GM23338 (cell line): ENCODE measurements at places on chromosomes 3 and 15. TPM values are rescaled to one million over a fixed set of nuclear protein-coding genes. Genes with fewer than 3 reads are reported as not detected.

GRCh38 chr3:163261618-163262017, 1765.0 kb downstream of the OTOL1 start:
- H3K27ac ChIP-seq: no peak overlapping the region
- DNase-seq: no peak
- no peak overlapping the region for H3K4me3 ChIP-seq
- H3K36me3 ChIP-seq: no peaks in the 10 kb centered on the region

DNA sequence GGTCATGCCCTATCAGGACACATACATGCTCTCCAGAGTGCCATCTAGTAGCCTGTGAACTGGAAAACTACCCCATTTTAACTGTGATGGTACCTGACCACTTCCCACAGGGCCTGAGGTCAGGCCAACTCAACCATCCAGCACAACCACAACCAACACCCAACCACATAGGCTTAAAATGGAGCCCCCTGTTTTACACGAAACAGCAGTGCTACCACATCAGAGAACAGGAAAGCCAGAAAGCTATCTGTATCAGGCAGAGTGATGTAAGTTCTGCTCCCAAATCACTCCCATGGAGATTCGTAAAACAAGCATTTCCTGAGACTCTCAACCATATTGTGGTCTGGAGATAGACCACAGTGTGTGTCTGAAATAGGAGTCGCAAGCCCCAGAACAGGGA, 1017.3 kb upstream of the EPHA6 start:
- no peaks in the 10 kb centered on the region for H3K27me3 ChIP-seq
- DNase-seq: no peak
- no peaks in the 10 kb centered on the region for H3K36me3 ChIP-seq

DNA sequence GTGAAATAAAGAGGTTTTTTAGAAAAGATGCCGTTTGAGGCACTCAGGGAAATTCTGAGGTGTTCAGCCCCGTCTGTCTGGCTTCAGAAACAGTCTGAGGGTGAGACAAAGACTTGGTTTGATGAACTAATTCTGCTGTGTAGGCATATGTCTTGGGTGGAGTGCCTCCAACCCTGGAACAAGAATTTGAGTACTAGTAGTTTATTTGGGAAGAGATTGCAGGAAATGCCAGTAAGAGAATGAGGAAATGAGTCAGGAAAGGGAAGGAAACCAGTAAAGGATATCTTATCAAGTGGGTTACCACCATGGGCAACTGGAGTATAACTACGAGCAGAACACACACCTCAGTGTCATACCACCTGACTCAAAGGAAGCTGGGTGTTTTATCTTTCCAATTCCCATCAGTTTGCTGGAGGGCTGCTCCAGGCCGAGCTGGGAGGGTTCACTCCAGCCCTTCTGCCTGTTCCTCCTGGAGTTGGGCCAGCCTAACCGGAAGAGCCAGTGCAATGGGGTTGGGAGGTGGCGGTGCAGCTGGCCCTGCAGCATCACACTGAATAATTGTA, 75.3 kb downstream of the TGFBR2 start:
- H3K27ac ChIP-seq: peak overlapping the region; percentile 59; the same call in 1 of the 2 replicates
- no peak for DNase-seq
- H3K4me1 ChIP-seq: peaks cover 12% of the 10 kb centered on the region
- no peaks in the 10 kb centered on the region for H3K27me3 ChIP-seq
- peaks cover 11% of the 10 kb centered on the region for H3K36me3 ChIP-seq

Gene SAMD7
- not detected in 2 replicates for total RNA-seq

GRCh38 chr15:24823473-24823872, 131.3 kb upstream of the SNRPN start:
- peaks cover 9% of the 10 kb centered on the region for H3K4me1 ChIP-seq
- peak overlapping the region; percentile 86; the same call in 1 of the 2 replicates for H3K27ac ChIP-seq
- H3K4me3 ChIP-seq: peak overlapping the region; percentile 32
- H3K27me3 ChIP-seq: no peaks in the 10 kb centered on the region
